ENCODE measurements at places on chromosomes 16 and 17.
A peak's percentile ranks its signal among the peaks of the same experiment; 100 is the strongest.

DNA sequence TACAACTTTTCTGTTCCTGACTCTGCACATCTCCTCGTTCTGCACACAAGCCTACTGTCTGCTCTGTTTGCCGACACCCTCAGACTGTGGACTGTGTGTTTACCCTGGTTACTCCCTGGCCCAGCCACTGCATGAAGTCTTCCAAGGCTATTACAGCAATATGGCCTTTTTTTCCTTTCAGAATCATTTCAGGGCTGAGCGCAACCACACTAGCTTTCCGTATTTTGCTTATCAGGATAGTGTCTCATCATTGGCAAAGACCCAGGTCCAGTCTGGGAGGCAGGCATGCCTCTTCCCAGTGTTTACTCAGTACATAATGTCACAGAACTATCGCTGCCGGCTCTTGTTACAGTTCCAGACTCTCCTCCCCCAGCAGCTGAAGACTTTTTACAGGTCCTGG lies 10.1 kb downstream of the DNAH9 start:
- DNase-seq: no peak

DNA sequence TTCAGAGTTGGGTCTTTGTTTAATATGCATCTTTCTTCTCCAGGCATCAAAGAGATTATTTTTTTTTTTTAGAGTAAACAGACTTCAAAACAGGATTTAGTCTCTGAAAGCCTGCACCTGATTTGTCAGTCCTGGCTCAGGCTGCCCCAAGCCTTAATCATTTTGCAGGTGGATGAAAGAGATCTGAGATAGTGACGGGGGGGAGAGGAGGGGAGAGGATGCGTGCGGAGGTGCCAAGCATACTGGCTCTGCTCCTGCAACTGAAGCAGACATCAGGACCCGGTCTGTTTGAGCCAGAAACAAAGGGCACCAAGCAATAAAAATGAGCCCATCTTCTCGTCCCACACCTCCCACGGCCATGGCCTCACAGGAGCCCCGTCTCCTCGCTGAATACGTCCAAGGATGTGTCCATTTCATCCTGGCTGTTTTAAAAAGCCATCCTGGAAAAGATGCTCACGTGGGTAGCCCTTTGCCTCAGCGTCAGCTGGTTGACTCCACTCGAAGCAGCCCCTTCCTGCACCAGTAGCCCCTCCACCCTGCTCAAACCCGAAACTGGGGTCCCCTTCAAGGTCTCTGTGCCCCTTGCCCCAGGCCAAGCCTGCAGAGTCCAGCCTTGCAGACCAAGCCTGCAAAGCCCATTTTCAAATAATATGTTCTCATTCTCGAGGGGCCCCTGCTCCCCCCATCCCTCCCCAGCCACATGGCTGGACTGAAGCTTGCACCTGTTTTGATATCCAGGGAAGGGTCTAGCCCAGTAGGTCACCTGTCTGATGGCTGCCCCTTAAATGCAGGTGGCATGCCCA lies 84.8 kb upstream of the TNRC6C start:
- no peak for DNase-seq

DNA sequence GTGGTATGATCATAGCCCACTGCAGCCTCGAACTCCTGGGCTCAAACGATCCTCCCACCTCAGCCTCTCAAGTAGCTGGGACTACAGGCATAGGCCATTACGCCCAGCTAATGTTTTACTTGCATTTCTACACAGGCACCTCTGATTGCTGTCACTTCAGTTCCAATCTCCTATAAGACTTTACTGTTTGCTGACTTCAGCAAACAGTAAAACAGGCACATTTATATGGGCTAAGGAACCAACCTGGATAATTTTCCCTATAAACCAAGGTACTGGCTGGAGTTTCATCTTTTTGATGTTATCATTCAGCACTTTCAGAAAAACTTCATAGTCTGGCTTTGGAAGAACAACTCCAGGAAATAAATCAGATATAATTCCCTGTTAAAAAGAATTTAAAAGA lies 114.2 kb downstream of the DNAH3 start:
- no peak for DNase-seq

DNA sequence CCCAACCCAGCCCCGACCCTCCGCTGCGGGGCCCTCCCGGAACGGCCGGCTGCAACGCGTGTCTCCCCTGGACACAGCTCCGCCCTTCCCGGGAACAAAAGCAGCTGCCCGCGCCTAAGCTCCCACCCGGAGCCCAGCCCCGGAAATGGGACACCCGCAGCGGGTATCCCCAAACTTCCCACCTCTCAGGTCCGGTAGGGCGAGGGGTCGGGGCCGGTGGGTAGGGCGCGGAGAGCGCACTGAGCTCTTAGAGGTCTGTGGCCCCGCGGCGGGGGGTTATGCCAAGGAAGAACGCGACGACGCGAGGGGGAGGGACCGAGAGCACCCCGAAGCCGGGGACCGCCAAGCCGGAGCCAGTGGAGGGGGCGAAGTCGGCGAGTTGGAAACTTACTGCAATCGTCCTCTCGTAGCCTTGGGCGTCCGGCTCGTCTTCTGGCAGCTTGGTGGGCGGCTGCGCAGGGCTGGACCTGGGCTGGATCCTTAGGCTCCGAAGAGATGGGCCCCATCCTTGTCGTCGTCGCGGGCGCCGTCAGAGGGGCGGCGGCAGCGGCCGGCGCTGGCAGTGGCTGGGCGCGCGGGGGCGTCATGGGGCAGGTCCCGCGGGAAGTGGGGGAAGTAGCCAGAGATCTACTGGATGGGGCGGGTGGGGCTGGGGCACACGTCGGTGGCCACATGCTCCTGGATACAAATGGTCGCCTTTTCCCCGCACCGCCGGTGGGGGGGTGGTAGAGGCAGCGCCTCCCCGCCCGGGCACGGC lies 6.9 kb downstream of the USP6 start:
- no peak for DNase-seq

DNA sequence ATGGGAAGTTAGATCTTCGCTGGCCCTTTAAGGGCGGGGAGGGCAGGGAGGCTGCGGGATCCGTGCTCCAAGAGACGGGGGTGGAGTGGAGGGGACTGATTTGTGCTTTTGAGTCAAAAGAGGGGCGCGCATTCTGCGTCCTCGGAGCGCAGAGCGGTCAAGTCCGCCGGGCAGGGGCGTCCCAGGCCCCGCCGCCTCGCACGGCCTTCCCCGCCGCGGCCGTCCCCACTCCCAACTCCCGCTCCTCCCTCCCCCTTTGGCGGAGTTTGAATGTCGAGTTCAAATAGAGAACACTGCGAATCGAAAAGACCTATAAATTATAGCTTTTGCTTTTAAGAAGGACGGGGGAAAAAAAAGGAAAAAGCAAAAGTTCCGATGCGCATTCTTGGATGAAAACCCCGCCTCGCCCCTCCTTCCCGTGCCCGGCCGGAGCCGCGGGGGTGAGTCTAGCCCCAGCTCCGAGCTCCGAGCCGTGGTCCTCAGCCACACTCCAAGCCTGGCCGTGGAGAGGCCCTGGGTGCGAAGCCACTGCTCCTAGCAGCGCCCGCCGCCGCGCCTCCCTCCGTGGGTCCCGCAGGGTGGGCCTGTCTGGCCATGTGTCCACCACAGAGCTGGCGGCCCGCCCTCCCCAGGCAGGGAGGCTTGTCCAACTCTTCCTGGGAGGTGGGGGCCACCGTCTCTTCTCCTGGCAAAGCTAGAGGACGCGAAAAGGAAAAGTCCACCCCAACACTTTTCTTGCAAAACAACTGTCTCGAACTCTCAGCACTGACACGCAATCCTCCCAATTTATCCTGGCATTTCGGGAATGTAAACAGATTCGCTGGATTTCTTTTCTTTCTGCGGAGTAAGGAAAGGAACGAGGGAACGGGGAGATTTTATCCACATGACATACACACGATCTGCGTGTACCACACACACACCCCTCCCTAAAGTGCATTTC lies 3.6 kb downstream of the CBX8 start:
- DNase-seq: peak; percentile 26

- no peak for DNase-seq
These were observed 102.0 kb upstream of the HAS3 start for GRCh38 chr16:69003500-69003899.

DNA sequence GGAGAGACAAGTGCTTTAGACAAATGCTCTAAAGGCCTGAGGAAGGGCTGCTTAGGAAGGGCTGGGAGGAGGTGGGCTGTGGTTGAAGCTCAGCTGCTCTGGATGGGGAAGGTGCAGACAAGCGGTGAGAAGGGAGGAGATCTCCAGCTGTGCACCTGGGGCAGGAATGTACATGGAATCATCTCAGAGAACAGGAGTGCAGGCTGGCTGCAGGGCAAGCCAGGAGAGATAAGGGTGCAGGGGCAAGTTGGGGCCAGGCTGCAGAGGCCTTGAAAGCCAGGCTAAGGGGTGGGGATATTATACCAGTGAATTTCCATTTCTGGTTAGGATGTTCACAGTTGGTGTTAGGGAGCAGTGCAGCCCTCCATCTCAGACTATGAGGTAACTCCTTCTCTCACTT lies 4.2 kb downstream of the SLC6A2 start:
- no peak for DNase-seq

- DNase-seq: peak; percentile 39
These were observed 260.8 kb upstream of the PSMD7 start for GRCh38 chr16:74035816-74036215.

DNA sequence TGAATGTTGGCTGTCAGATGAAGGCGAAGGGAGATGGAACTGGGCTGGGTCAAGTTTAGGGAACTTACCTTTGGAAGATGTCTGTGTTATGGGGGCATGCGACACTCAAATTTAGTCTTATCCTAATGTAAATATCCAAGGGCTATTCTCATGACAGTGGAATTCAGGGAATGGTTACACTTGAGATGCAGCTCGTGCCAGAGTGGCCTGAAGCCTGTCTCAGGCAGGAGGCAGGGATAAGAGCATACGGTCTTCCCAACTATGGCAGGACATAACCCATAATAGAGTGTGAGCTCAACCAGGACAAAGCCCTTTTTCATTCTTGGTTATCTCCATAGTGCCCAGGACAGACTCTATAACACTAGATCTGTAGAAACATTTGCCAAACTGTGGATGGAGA lies 393.3 kb upstream of the CDH11 start:
- DNase-seq: no peak

DNA sequence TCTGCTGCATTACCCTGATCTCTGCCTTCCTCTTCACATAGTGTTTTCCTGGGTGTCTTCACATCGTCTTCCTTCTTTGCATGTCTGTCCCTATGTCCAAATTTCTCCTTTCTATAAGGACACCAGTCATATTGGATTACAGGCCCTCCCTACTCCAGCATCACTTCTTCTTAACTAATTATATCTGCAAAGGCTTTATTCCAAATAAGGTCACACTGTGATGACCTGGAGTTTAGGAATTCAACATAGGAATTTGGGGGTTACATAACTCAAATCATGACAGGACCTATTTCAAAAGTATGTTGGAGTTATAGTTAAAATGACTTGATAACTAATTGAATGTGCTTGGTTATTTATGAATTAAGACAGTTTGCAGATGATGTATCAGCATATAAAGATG lies 490.5 kb upstream of the ERCC4 start:
- no peak for DNase-seq

DNA sequence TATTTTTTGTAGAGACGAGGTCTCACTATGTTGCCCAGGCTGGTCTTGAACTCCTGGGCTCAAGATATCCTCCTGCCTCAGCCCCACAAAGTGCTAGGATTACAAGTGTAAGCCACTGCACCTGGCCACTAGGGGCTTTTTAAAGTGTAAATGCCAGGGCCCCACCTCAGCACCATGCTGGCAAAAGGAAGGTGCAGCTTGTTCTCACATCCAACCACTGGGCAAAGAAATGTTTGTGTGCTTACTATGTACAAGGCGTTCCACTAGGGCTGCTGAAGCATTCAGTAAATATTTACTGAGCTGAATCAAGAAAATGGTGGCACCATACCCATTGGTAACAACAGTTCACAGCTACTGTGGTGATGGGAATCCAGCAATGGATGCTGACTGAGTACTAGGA lies 22.6 kb downstream of the COG1 start:
- no peak for DNase-seq

DNA sequence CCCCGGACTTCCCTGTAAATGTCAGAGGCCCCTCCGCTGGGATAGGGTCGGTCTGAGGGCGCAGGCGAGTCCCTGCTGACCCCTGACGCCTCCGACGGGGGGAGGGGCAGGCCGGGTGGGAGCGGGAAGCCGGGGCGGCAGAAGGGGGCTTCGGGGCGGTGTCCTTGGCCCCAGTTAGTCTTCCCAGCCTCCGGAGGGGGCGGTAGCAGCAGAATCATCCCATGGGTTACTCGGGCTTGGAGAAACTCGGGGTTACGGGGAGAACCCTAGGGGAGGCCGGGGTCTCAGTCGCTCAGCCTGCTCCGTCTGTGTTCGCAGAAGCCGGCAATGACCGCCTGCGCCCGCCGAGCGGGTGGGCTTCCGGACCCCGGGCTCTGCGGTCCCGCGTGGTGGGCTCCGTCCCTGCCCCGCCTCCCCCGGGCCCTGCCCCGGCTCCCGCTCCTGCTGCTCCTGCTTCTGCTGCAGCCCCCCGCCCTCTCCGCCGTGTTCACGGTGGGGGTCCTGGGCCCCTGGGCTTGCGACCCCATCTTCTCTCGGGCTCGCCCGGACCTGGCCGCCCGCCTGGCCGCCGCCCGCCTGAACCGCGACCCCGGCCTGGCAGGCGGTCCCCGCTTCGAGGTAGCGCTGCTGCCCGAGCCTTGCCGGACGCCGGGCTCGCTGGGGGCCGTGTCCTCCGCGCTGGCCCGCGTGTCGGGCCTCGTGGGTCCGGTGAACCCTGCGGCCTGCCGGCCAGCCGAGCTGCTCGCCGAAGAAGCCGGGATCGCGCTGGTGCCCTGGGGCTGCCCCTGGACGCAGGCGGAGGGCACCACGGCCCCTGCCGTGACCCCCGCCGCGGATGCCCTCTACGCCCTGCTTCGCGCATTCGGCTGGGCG lies 542 bp downstream of the GUCY2D start:
- no peak for DNase-seq

GRCh38 chr17:45819632-45820031 lies 25.0 kb upstream of the SPPL2C start:
- DNase-seq: no peak

- DNase-seq: no peak
These were observed 17.7 kb downstream of the GLP2R start for GRCh38 chr17:9843152-9844010.

GRCh38 chr17:59337741-59338299 lies 6.4 kb downstream of the YPEL2 start:
- no peak for DNase-seq

DNA sequence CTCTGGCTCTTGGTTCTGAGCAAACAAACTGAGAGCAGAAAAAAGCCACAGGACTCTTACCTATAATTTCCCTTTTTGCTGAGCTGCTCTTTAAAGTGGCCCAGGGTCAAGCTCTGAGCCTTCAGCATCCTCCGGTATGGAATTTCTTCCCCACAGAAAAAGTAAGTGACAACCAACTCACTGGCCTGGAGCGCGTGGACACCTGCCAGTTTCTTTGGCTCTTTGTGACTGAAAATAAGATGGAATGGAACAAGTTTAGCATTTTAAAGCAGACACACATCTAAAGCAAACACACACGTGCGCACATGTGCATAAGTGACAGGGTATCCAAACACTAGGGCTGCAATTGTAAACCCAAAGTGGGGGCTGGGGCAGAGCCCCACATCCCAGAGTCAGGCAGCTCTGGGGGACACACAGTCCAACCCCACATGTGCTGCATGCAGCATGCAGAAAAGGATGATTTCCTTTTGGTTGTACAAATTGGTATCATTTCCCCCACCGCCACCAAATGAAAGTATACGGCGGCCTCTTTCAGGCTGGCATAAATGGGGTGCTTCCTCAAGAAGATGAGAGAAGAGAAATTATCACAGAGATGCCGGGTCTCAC lies 27.5 kb downstream of the AXIN2 start:
- no peak for DNase-seq

Data from HEK293T (cell line).